ENCODE measurements at places on chromosomes 3 and 15. TPM values are rescaled to one million over a fixed set of nuclear protein-coding genes. Genes with fewer than 3 reads are reported as not detected.

Gene SPINK8
- not detected for polyA plus RNA-seq

Gene CCR3
- not detected for polyA plus RNA-seq

Gene SMC4
- polyA plus RNA-seq, result 412 TPM

Gene ATP13A4
- polyA plus RNA-seq, result not detected

DNA sequence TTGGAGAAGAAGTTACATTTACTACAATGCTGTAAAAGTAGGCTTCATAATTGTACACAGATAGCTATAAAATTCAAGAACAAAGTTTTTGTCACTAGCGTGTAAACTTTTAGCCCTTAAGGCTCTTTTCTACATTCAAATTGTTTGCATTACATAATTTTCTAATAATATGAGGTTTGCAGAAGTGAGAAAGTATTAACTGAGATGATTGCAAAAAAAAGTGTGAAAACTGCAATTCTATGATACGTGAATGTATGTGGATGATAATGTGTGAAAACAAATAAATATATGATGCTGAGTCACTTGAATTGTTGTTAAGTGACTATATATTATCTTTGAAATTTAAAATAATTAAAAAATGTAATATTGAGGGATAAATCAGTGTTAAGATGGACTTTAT, 557.5 kb downstream of the NAALADL2 start:
- no peak for DNase-seq
